Activated CD8-positive, alpha-beta memory T cell treated with anti-CD3 and anti-CD28 coated beads for 36 hours (primary cell): ENCODE measurements at places on chromosomes 1 and 21. TPM values are rescaled to one million over a fixed set of nuclear protein-coding genes. Genes with fewer than 3 reads are reported as not detected.

The INAVA gene
- not detected for total RNA-seq

The AMY1C gene
- not detected for total RNA-seq

The CLDN8 gene
- not detected for total RNA-seq

The EPHA2 gene
- total RNA-seq: not detected

The SRSF4 gene
- total RNA-seq: 116 TPM

The PLA2G2E gene
- total RNA-seq: not detected

The CRYAA gene
- total RNA-seq: not detected

The TGFB2 gene
- not detected for total RNA-seq

The IRF6 gene
- total RNA-seq: 1.1 TPM

The TLR5 gene
- total RNA-seq: 0.23 TPM

The WNT4 gene
- not detected for total RNA-seq

The PIGR gene
- total RNA-seq: 0.31 TPM

The C21orf58 gene
- 21.7 TPM for total RNA-seq

The AMY2A gene
- total RNA-seq: not detected

The SYT6 gene
- not detected for total RNA-seq

The BGLAP gene
- total RNA-seq: 1.8 TPM

The CD1E gene
- not detected for total RNA-seq
